ENCODE measurements at places on chromosomes 7 and 10.

DNA sequence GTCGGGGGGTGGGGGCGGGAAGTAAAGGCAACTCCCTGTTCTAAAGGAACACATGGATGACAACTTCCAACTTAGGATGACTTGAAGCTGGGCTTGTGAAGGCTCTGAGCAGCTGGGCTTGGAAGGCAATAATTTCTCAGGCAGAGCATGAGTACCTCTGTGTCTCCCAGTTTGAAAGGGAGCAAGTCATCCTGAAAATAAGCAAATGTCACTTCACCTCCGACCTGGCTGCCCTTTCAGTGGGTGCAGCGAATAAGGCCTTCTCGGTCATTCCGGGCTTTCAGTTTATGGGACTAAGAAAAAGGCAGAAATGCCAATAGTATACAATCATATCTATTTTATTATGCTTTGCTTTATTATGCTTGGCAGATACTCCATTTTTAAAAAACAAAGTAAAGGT, 15.3 kb upstream of the ADAMTS14 start:
- DNase-seq, result no peak

DNA sequence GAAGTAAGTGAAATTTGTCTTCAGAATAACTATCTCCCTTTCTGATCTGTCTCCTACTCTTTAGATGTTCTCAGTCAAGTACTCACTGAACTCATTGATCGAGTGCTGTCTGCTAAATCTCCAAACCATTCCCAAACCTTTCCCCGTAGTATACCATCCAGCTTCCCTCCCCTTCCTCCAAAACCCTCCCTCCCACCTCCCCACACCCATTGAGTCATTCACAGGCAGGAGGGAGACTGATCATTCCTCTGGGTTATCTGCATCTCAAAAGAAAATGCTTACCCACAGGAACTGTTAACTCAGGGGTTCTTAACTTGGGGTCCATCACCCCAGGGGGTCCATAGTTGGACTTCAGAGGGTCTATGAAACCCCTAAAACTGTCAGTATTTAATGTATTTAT, 37.4 kb downstream of the GOT1 start:
- DNase-seq, result peak; percentile 33

DNA sequence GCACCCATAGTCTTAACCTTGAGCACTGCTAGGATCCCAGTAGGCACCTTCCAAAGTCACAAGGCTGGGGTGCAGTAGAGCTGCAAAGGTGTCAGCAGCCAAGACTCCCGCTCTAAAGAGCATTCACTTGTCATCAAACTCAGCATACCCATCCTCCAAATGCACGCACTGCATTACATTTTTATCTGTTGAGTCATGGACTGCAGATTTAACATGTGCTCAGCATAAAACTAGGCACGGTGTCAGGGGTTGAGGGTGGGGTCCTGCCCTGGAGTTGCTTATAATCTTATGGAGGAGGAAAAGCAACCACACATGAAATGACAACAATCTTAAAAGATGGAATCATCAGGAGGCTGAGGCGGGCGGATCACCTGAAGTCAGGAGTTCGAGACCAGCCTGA, 102.6 kb downstream of the PARP12 start:
- no peak for DNase-seq

DNA sequence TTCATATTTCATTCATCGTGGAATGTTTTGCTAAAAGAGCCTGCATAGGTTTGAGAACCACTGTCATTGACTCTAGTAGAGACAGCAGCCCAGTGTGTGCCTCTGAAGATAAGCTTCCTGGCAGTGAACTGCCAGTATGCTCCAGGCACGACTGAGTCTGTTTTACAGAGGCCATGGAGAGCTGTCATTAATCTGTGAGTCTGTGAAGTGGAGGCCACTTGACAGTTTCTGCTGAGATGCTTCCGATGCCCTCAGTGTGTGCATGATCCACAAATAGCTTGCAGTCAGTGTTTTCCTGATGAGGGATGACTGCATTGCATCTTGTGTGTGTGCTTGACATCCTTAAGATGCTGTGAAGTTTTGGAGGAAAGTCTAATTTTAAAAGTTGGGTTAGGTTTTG, 162.2 kb downstream of the PFKFB3 start:
- DNase-seq, result no peak

DNA sequence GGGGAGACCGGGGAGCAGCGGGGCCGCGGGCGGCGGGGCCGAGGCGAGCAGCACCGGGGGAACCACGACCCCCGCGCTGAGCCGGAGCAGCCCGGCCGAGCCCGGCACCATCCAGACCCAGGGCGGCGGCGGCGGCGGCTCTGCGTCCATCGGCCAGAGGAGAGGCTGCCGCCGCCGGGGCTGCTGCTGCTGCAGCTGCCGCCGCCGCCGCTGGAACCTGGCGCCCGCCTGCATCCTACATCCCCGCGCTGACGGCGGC, 190 bp downstream of the TCERG1L start:
- DNase-seq, result no peak

DNA sequence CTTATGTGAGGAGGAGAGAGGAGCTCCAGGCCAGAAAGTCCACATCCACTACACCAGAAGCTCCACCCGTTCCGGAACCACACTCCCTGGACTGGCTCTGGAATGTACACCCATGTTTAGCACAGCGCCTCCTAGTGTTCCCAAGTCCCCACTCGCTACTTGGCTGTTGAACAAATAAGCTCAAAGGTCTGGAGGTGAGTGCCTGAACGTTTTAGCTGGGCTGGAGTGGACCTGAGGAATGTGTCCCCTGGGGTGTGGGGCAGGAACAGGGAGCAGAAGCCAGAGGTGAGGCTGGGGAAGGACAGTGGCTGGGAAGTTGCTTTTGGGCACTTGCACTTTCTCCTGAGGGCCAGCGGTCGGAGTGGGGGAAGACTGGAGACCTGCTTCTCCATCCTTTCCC, 164.1 kb upstream of the CDCA7L start:
- peak; percentile 45 for DNase-seq

GRCh38 chr10:3668276-3668965, 116.6 kb downstream of the KLF6 start:
- DNase-seq, result no peak

GRCh38 chr10:110818311-110819256, 53.1 kb upstream of the PDCD4 start:
- no peak for DNase-seq

- no peak for DNase-seq
These were observed 402.7 kb downstream of the IPMK start for GRCh38 chr10:57864765-57865680.

GRCh38 chr10:23291551-23292334, 52.9 kb downstream of the C10orf67 start:
- no peak for DNase-seq

DNA sequence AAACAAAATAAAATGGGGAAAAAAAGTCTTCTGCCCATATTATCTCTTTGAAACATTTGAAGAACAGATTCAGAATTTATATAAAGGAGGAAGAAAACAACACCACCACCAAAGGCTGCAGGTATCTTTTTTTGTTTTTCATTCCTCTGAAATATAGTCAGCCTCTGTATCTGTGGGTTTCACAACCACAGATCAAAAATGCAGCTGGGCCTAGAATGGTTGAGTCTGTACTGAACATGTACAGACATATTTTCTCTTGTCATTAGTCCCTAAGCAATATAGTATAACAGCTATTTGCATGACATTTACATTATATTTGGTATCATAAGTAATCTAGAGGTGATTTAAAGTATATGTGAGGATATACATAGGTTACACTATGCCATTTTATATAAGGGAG, 559.7 kb upstream of the LRRN3 start:
- DNase-seq, result no peak

DNA sequence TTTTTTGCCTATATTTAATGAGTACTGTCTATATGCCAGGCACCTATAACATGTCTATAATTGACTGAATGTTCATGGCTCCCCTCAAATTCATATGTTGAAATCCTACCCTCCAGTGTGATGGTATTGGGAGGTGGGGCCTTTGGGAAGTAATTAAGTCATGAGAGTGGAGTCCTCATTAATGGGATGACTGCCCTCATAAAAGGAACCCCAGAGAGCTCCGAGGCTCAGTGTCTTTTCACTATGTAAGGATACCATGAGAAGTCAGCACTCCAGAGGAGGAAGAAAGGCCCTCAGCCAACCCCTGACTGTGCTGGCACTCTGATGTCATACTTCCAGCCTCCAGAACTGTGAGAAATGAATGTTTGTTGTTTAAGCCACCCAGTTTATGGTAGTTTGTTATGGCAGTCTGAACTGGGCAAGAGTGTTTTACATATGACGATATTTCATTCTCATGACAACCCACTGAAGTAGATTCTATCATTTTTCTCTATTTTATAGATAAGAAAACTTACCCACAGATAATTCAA, 61.1 kb upstream of the PCGF5 start:
- no peak for DNase-seq

GRCh38 chr7:135147899-135148721, at the start of gene TMEM140:
TMEM140 (plus strand) TSS chr7:135148072; CDS start chr7:135164442, 16,370 bp downstream.
- DNase-seq, result no peak

- DNase-seq, result no peak
These were observed 29.3 kb downstream of the DYNC2I1 start for GRCh38 chr7:158885624-158886023.

DNA sequence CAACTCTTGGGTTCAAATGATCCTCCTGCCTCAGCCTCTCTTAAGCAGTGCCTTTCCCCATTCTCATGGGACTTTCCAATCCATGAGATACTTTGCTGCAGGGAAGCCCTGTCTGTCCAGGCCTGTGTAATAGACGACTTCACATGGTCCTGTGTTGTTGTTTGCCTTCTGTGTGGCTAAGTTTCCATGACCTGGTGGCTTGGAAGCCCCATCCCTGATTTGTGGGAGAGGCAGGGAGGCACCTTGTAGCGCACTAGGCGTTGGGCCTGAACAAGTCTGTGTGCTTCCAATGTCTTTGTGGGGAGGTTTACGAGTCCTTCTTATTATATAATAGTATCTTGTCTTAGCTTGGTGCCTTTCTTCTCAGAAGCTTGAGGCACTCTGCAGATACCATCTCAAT, 49.1 kb downstream of the TCF7L2 start:
- DNase-seq, result no peak

DNA sequence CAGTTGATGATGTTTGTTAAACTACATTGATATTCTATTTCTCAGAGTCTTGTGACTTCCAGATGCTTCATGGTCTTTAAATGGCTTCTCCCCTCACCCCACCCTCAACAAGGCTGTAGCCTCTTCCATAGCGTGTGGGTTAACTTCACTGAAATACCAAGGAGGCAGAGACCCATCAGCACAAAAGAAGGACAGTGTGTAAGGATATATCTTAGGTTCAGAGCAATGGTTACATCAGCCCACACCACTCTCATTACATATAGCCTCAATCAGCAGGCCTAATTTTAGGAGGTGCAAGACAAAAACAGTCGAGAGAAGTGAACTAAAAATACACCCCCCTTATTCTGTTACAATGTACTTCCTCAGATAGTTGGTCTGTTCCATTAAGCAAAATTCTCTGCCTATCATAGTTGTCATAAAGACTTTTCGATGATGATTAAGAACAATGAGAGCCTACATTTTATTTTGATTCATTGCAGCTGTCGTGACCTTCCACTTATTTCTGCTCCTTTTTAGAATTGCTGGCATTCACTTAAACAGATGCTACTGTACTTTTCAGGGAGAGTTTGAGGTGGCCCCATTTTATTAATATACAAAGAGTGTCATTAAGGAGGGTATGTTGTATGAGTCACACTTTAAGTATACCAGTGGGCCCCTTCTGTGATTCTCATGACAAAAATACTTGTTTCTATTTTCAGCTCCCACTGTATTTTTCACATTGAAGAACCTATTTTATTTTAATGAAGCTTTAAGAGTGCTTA, 52.1 kb downstream of the WIPF3 start:
- DNase-seq, result no peak

GRCh38 chr10:21727452-21728168, 193.6 kb downstream of the MLLT10 start:
- DNase-seq, result no peak

DNA sequence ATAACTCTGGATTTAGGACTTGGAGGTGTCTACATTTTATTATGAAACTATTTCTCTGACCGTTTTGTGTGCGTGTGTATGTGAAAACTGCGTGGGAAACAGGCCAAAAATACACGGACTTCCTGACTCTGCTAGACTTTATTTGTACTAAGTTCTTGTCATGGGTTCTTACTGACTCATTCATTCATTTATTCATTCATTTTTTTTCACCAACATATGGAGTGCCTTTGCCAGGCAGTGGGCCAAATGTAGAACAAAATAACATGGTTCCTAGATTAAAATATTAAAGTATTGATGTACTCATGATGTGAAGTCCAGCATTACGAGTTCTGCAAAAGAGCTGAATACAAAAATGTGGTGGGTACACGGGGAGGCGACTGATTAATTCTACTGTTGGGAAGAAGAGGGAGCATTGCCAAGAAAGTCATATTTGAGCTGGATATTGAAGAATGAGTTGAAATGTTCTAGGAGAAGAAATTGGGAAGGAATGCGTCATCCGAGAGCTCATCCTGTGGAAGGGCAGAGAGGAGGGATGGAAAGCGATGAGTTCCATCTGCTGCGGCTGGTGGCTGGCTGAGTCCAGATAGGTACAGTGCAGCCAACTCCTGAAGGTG, 24.6 kb downstream of the CACNB2 start:
- no peak for DNase-seq

- no peak for DNase-seq
These were observed 112.5 kb downstream of the EGFR start for GRCh38 chr7:55131142-55131929.

DNA sequence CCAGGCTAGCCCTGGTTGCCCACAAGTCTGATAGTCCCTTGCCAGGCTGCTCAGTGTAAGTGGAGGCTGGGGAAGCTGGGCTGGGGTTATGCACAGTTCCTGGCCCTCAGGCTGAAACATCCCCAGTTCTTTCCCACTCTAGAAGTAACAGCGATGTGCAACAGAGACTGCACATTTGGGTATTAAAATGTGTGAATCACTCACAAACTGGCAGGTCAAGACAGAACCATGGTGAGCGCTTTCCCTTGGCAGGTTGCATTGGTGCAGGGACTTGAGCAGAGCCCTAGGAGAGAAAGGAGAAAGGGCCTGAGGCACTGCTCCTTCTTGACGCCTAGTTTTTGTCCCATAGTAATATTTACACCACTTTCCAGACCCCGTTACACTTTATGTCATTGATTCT, 56.1 kb upstream of the SLC35B4 start:
- DNase-seq, result no peak

DNA sequence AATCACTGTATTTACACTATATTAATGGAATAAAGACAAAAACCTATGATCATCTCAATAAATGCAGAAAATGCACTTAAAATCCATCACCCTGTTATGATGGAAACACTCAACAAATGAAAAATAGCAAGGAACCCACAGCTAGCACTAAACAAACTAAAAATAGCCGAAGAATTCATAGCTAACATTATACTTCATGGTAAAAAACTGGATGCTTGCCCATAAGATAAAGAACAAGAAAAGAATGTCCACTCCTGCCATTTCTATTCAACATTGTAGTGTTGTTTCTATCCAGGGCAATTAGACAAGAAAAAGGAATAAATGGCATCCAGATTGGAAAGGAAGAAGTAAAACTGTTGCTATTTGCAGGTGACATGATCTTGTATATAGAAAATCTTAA, 142.1 kb downstream of the STK31 start:
- DNase-seq, result no peak

DNA sequence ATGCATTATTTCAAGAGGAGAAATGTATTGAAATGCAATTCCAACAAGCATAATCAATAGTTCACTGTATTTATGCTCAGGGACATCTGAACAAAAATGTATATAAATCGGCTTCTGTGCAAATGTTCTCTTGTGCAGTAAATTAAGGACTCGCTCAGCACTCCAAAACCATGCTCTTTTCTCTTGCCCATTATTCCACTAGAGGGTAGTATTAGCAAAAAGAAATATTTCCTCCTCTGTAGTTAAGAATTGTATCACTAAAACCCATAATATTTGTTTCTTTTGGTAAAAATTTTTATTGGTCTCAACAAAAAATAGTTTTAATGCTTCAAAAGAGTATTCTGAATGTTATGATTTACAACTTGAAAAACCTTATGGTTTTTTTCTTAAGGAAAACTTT, 803.1 kb downstream of the PCDH15 start:
- DNase-seq, result no peak
